Suprapubic skin (tissue), 4 donors: ENCODE measurements at places on chromosomes 7 and 10. TPM values are rescaled to one million over a fixed set of nuclear protein-coding genes. Genes with fewer than 3 reads are reported as not detected.

The WNT2 gene
- not detected for total RNA-seq

The DLX6 gene
- total RNA-seq, result 1.1 TPM

The IDI2 gene
- not detected for total RNA-seq

The OPN4 gene
- not detected for total RNA-seq

GRCh38 chr10:100168313-100168643 lies 17.6 kb downstream of the ERLIN1 start:
- no peak overlapping the region for H3K4me3 ChIP-seq
- H3K27ac ChIP-seq, result no peak overlapping the region
- no peak for DNase-seq
- H3K36me3 ChIP-seq, result peaks cover 56% of the 10 kb centered on the region
- no peaks in the 10 kb centered on the region for H3K4me1 ChIP-seq

DNA sequence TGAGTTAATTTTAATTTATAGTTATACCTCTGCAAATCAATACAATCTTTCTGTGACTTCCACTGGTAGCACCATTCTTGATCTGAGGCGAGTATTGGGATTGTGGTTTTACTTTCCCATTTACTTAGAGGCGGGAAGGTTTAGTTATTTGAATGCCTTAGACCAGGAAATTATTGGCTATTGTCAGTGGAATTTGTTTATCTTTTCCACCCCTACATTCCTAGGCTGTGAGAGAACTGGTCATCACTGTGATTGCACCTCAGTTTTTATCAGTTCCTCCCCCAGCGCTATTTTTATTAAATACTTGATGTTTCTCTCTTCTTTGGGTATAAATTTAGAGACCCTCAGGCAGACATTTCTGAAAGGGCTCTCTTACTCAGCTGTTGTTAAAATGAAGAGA lies 29.9 kb downstream of the CDK14 start:
- no peak for DNase-seq
- H3K27ac ChIP-seq, result no peak overlapping the region
- no peaks in the 10 kb centered on the region for H3K36me3 ChIP-seq
- no peak overlapping the region for H3K4me3 ChIP-seq

DNA sequence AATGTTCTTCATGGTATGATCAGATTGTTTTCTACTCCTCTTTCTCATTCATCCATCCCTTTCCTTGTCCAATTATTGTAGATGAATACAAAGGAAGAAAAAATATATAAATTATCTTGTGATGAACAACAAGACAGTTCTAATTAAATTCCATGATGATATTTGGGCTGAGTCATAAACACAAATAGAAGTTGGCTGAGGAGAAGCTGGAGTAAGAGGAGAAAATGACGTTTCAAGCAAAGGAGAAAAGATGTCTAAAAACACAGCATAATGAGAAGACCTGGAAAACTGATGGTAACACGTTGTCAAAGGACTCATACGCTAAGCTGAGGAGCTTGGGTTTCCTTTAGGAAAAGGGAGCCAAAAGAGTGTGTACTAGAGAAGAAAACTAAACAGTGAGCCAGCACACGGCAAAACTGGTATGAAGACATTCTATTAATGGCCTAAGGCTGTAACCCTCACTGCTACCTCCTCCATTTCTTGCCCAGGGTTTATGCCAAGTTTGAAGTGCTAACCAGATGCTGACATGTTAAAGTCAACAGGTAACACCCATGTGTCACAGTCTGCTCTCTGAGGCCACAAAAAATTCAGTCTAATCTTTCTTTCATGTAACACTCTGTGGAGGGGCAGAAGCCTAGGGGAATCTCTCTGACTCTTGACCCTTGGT lies 26.1 kb downstream of the ZFAND4 start:
- no peak overlapping the region for H3K27ac ChIP-seq
- no peak overlapping the region for H3K4me3 ChIP-seq
- H3K36me3 ChIP-seq, result peaks cover 17% of the 10 kb centered on the region
- no peak for DNase-seq
- H3K27me3 ChIP-seq, result no peaks in the 10 kb centered on the region

- no peak for DNase-seq
- peaks cover 3% of the 10 kb centered on the region for H3K36me3 ChIP-seq
- H3K27ac ChIP-seq, result no peak overlapping the region
Observed at GRCh38 chr10:79424221-79425073, 21.0 kb downstream of the ZCCHC24 start.

DNA sequence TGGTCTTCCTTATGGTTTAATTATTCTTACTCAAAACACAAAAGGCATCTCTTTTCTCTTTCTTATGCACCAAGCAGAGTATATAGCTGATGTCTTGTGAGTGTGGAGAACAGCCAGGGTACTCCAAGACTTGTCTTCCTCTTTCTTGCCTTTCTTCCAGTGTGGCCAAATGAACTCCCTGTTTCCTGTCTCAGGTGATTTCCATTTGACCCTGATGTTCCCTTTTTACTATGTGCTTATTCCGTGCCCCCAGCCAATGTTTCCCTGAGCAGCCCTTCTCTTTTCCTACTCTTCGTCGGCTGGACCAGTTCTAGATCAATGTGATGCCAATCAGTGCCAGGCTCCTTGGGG lies 12.6 kb downstream of the OR9A4 start:
- H3K27ac ChIP-seq, result no peak overlapping the region
- no peak for DNase-seq

DNA sequence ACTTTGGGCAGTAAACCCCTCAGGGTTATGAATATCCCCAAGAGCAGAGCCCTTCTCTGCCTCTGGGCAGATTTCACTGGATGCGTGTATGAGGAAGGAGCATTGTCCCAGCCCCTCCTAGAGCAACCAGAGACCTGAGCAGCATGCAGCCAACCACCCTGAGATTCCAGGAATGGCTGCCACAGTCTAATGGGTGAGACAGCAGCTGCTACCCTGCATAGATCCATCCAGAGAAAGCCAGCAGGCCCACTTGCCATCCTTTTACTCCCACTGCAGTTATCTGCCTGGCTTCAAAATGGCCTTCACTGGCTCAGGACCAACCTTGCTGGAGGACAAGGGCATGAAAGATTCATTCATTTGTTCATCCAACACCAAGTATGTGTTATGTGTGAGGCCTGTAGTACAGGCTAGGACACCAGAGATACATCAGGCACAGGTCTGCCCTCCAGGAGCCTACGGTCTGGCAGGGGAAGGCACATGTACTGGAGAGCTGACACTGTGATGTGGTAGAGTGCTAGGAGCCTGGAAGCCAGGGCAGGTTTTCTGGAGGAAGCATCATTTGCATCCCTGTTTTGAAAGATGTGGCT lies 26.2 kb upstream of the C10orf105 start:
- H3K4me1 ChIP-seq, result peaks cover 75% of the 10 kb centered on the region
- no peak overlapping the region for H3K4me3 ChIP-seq
- peaks cover 11% of the 10 kb centered on the region for H3K36me3 ChIP-seq
- no peak for DNase-seq

- no peaks in the 10 kb centered on the region for H3K27me3 ChIP-seq
- DNase-seq, result no peak
- no peak overlapping the region for H3K27ac ChIP-seq
Observed at GRCh38 chr7:103651593-103652377, 205.8 kb upstream of the SLC26A5 start.

GRCh38 chr10:76787746-76788451 lies 849.7 kb downstream of the KCNMA1 start:
- no peaks in the 10 kb centered on the region for H3K27me3 ChIP-seq
- H3K27ac ChIP-seq, result no peak overlapping the region
- no peak overlapping the region for H3K4me3 ChIP-seq
- H3K4me1 ChIP-seq, result no peaks in the 10 kb centered on the region

GRCh38 chr10:48880016-48880705 lies 59.5 kb downstream of the LRRC18 start:
- no peaks in the 10 kb centered on the region for H3K36me3 ChIP-seq
- no peak for DNase-seq
- no peaks in the 10 kb centered on the region for H3K4me1 ChIP-seq
- H3K27me3 ChIP-seq, result no peaks in the 10 kb centered on the region

GRCh38 chr10:30724296-30724695 lies 94.7 kb upstream of the LYZL2 start:
- H3K4me1 ChIP-seq, result peaks cover 4% of the 10 kb centered on the region
- H3K4me3 ChIP-seq, result no peak overlapping the region
- DNase-seq, result peak; percentile 31
- no peaks in the 10 kb centered on the region for H3K27me3 ChIP-seq

- H3K4me3 ChIP-seq, result no peak overlapping the region
- H3K27me3 ChIP-seq, result no peaks in the 10 kb centered on the region
- H3K27ac ChIP-seq, result no peak overlapping the region
Observed at GRCh38 chr10:6072215-6072934, 10.2 kb upstream of the IL2RA start.
